ENCODE measurements at places on chromosomes 1 and 21. TPM values are rescaled to one million over a fixed set of nuclear protein-coding genes. Genes with fewer than 3 reads are reported as not detected.

The CLDN14 gene
- not detected for polyA plus RNA-seq

The CFHR1 gene
- not detected for polyA plus RNA-seq

The CDK18 gene
- polyA plus RNA-seq: 0.85 TPM

The ADAM30 gene
- polyA plus RNA-seq: not detected

The GNG12 gene
- 6.1 TPM for polyA plus RNA-seq

The GMEB1 gene
- polyA plus RNA-seq: 0.51 TPM

The DAP3 gene
- 139 TPM for polyA plus RNA-seq

The CR1L gene
- polyA plus RNA-seq: not detected

The MSH4 gene
- polyA plus RNA-seq: 0.11 TPM

The S100A16 gene
- 4.3 TPM for polyA plus RNA-seq

The NOS1AP gene
- polyA plus RNA-seq: 0.69 TPM

The FCRL1 gene
- not detected for polyA plus RNA-seq

The EXO1 gene
- 2.2 TPM for polyA plus RNA-seq

The INSRR gene
- polyA plus RNA-seq: not detected

The KRTAP6-1 gene
- not detected for polyA plus RNA-seq

The HSPG2 gene
- polyA plus RNA-seq: not detected

The GBP2 gene
- polyA plus RNA-seq: not detected

The SLC22A15 gene
- 13.1 TPM for polyA plus RNA-seq

The NPPB gene
- not detected for polyA plus RNA-seq

The CGN gene
- 1.5 TPM for polyA plus RNA-seq

The FCRL2 gene
- not detected for polyA plus RNA-seq

The AKR7A3 gene
- not detected for polyA plus RNA-seq

The MMP23B gene
- not detected for polyA plus RNA-seq

The SH2D2A gene
- not detected for polyA plus RNA-seq

The SCYL3 gene
- polyA plus RNA-seq: 3.8 TPM

The PRAMEF15 gene
- not detected for polyA plus RNA-seq

The KLHDC8A gene
- polyA plus RNA-seq: 6.6 TPM

The TAF12 gene
- polyA plus RNA-seq: 57.8 TPM

The CFAP45 gene
- 2.1 TPM for polyA plus RNA-seq

The CDC7 gene
- polyA plus RNA-seq: 23.9 TPM

The TAS1R1 gene
- polyA plus RNA-seq: 0.35 TPM

The ZNF593OS gene
- not detected for polyA plus RNA-seq

The KDF1 gene
- polyA plus RNA-seq: not detected

The AMY2B gene
- polyA plus RNA-seq: 21.5 TPM

The CYP4Z1 gene
- polyA plus RNA-seq: 4.8 TPM

The LINGO4 gene
- polyA plus RNA-seq: 115 TPM

The ZMYM4 gene
- polyA plus RNA-seq: 21.0 TPM

The FNDC10 gene
- 1.5 TPM for polyA plus RNA-seq

The FMO3 gene
- not detected for polyA plus RNA-seq

The RCSD1 gene
- not detected for polyA plus RNA-seq

The PDE9A gene
- 73.8 TPM for polyA plus RNA-seq

The MPZ gene
- polyA plus RNA-seq: not detected

The BARHL2 gene
- not detected for polyA plus RNA-seq

The OR2M3 gene
- not detected for polyA plus RNA-seq

The BEND5 gene
- 9.4 TPM for polyA plus RNA-seq

The NBPF6 gene
- polyA plus RNA-seq: not detected

The SLAMF6 gene
- not detected for polyA plus RNA-seq

The RPL11 gene
- 532 TPM for polyA plus RNA-seq

The EBNA1BP2 gene
- polyA plus RNA-seq: 62.9 TPM

The FMO1 gene
- polyA plus RNA-seq: not detected

The EFNA1 gene
- 1.4 TPM for polyA plus RNA-seq

The KRTAP7-1 gene
- not detected for polyA plus RNA-seq

The BCL10 gene
- 13.4 TPM for polyA plus RNA-seq

The LIN9 gene
- 2.3 TPM for polyA plus RNA-seq

The FOXE3 gene
- polyA plus RNA-seq: not detected

The LIPI gene
- 0.43 TPM for polyA plus RNA-seq

The TRIM17 gene
- polyA plus RNA-seq: not detected

The FCRL4 gene
- polyA plus RNA-seq: not detected

The ANKRD45 gene
- 6.0 TPM for polyA plus RNA-seq

Measured in Purkinje cell (primary cell).